CD4-positive, alpha-beta T cell treated with Interleukin-12 subunit alpha and Interleukin-12 subunit beta, for 1 hour (primary cell): ENCODE measurements at places on chromosomes 4 and X.

DNA sequence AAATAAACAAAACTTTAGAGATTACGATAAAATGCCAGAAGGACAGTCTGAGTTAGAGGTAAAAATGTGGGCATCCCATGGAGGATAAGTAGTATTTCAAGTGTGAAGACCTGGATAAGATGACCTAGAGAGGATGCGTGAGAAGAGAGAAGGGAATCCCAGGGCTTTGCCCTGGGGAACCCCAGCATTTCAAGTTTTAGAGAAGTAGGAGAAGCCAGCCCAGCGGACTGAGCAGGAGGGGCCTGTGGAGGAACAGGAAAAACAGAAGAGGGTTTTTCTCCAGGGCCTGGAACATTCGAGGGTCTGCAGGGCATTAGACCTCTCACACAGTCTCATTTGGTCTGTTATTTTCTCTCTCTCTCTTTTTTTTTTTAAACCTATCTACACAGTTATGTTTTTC is 2.9 kb upstream of the CFP start:
- no peak for DNase-seq

GRCh38 chr4:118344801-118345200 is 8.0 kb downstream of the PRSS12 start:
- no peak for DNase-seq

- no peak for DNase-seq
These were observed 260.0 kb downstream of the GLUD2 start for GRCh38 chrX:121307449-121307848.

DNA sequence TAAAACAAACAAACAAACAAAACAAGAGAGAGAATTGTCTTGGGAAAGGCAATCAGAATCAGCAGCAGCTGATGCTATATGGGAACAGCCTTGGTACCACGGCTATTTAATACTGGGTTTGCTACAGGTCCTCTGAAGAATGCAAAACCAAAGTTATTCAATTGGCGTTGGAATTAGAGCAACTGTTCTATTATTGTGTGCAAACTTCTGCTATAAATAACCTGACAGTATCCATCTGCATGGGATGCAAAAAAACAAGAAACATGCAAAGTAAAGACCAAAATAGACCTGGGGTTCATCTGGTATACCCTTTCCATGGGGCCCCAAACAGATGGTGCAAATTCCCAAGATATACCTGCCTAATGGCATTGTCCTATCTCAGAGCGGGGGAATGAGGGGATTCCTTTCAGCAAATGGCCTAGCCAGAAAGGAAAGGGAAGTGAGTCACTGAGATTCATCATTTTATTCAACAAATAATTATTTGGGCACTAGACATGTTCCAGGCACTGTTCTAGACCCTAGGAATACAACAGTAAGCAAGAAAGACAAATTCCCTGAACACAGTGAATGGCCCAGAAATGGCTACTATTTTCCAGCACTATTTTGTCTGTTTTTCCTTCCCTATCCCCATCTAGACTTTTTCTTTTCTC is 268.9 kb downstream of the FBXW7 start:
- DNase-seq = no peak

GRCh38 chr4:87428979-87429378 is 6.6 kb downstream of the NUDT9 start:
- DNase-seq = no peak

GRCh38 chr4:140136509-140136908 is 17.5 kb downstream of the MAML3 start:
- DNase-seq = no peak

DNA sequence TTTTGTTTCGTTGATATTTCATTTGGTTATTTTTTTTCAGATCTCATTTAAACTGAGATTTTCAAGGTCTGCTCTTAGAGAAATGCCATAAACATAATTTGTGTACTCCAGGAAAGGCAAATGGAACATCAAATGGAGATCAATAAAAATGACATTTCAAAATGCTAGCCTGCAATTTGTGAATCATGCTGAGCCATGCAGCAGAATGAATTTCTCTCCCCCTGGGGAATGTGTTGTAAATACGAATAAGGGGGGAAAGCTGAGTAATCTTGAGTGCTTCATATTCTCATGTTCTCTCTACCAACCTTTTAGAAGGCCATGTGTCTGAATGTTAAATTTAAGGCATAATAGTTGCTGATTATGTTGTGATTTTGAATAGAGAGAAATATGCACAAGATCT is 7.8 kb downstream of the ZCCHC4 start:
- no peak for DNase-seq

- no peak for DNase-seq
These were observed 1331.8 kb downstream of the PCDH19 start for GRCh38 chrX:99078301-99078700.

- no peak for DNase-seq
These were observed 120.1 kb downstream of the NKX6-1 start for GRCh38 chr4:84378983-84379382.

DNA sequence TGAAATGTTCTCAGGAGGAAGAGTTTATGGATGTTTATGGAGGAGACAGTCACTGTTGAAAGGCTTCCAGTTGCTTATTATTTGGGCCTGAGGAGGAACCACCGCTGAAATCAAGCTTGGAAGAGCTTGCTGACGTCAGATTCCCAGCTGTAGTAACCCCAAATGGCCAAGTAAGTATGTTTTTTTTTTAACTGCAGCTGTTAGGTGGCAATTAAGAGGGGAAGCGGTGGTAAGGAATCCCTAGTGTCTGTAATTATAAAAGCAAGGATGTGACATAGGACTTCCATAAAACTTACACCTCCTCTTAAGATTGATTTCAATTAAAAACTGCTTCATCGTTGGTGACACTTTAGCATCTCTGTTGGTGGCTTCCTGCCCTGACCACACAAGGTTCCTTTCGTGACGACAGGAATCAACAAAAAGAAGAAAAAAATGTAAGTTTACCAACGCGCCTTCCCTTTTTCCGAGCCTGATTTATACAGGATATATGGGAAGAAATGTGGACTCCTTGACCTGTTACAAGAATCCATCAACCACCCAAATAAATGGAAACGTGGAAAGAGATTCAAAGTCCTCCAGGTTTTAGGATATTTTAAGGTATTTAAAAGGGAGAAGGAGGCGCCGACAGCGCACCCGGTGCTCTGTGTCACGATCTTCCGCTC is 884 bp downstream of the RELL1 start:
- peak; percentile 69 for DNase-seq

- no peak for DNase-seq
These were observed 219.6 kb upstream of the DIAPH2 start for GRCh38 chrX:96464880-96465558.

- DNase-seq = no peak
These were observed 452.3 kb downstream of the MID1IP1 start for GRCh38 chrX:39253551-39253950.

DNA sequence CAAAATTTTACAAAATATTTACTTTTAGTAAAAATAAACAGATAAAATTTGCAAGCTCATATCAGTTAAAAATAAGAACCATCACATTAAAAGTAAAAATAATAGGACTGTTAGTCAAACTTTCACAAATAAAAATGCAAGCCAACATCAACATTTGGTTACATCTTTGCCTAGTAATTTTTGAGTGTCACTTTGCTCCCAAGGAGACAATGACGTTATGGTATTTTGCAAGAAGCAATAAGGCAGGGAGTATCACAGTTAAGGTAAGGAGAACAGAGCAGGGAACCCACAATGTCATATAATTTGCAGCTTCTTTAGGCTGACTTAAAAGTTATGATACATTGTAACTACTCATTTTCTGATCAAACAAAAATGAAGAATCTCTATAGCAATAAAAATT is 98.7 kb downstream of the ATP8A1 start:
- DNase-seq = no peak

GRCh38 chr4:185730849-185731608 is 81.0 kb downstream of the SORBS2 start:
- no peak for DNase-seq

GRCh38 chr4:16573739-16574138 is 324.7 kb downstream of the LDB2 start:
- DNase-seq = no peak
